ENCODE measurements at places on chromosomes 1 and 21.

GRCh38 chr1:168136709-168137514 lies at the start of gene GPR161:
Gene GPR161, minus strand, starts transcription at chr1:168136930. Its CDS starts 32,080 bp downstream, at chr1:168104850.
- DNase-seq: peak; percentile 35

DNA sequence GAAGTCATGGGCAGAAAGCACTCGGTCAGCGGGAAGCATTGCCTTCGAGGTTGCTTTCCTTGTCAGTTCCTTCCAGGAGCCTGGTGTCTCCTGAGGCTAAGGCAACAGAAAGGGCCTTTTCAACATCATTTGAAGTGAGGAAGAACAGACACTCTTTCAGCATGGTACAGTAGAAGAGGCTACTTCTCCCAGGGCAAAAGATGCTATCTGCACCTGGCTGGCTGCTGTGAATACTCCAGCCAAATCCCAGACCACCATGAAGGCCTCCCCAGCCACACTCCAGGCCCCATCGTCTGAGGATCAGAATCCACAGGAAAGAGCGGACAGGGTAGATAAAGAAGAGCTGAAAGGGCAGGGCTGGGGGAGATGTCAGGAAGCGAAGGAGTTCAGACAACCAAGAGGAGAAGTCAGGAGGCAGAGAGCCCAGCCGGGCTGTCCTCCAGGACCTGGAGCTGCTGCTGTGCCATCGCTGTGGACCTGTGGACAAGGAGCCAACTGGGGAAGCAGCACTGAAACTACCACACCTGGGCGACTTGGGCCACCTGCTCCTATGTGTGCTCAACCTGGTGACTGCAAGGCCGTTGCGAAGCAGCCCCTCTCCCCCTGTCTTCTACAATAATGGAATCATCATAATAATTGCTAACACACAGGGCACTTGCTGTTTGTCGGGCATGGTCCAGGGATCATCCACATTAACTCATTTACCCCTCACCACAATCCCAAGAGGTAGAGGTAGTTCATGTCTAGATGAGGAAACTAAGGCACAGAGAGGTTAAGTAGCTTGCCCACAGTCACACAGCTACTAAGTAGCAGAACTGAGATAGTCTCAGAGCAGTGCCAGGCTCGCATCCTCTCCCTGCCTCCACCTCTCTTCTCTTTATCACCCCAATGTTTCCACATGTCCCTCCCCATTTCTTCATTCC lies 88.0 kb upstream of the ZBTB40 start:
- no peak for DNase-seq

- no peak for DNase-seq
Measured at GRCh38 chr1:206495493-206496046, 11.8 kb upstream of the RASSF5 start.

DNA sequence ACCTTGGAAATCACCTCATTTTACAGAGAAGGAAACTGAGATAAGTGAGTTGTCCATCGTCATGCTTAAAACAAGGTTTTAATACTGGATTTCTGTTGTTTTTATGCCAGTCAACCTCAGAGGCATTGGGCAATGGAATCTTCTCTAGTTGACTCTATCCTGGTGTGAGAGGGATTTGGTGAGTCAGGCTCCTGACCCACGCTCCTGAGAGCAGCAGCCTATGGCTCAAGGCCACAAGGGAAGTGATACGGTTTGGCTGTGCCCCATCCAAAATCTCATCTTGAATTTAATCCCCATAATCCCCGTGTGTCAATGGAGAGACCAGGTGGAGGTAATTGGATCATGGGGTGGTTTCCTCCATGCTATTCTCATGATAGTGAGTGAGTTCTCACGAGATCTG lies 90.1 kb downstream of the TLR5 start:
- DNase-seq: no peak

GRCh38 chr1:20227704-20228103 lies 41.4 kb upstream of the PLA2G2C start:
- no peak for DNase-seq

DNA sequence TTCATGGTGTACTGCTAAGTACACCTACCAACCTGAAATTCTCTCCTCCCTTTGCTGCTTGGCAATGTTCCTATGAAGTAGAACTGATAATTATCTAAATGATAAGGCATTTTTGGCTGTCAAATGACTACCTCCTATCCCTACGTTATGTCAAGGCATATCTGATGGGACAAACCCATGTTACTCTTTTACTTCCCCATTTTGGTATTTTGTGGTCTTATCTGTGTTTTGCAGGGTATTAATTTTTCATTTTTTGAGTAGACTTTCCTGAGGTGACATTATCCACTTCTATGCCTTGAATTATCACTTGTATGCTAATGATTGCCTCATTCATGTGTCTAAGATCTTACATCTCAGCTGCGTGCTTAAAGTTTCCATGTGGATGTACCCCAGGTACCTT lies 499.6 kb upstream of the B3GALT2 start:
- DNase-seq: no peak

DNA sequence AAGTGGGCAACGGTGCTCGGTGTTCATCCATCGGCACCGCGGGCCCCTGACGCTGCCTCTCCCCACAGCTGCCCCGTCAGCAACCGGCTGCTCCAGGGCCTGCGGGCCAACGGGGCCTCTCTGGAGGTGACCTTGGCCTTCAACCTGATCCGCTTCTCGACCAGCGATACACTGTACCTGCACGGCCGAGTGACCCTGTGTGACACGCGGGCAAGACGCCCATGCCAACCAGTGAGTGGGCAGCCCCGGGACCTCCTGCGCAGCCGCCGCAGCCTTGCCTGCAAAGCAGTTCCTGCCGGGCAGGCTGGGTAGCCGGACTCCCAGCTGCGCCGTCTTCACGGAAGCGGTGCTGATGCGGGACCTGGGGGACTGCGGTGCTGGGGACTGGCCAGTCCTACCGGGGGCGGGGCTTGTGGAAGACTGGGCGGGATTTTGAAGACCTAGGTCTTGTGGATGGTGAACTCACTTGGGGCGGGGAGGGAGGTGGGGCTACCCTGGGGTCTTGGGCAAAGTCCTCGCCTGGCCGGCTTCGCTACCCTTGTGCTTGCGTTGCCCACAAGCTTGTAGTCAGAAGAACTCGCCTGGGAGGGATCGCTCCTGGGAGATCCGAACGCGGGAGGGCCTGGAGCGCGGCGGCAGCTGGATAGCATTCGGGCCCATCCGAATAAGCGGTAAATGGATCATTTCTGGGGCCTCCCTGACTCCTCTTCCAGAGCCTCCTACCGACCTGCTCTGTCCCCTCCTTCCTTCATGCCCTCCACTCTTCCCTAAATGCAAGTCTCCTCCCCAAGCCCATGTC lies 8.8 kb upstream of the CEP85 start:
- DNase-seq: peak; percentile 39

DNA sequence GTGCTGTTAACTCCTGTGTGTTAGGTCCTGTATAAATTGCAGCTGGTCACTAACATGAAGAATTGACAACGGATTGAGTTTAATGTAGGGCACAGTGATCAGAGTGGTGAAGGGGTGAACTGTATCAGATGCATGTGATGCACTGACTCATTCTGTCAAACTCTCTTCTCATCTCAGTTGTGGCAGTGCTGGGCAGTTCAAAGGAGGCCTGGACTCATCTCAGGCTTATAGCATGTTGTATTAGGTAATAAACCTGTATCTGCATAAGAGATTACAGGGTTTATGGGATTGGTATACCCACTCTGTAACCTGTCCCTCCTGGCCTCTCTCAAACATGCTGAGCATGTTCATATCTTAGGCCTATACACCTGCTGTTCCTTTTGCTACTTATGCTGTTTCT lies 12.4 kb upstream of the GBP3 start:
- DNase-seq: no peak

- DNase-seq: no peak
Measured at GRCh38 chr1:176938375-176938774, 226.1 kb downstream of the ASTN1 start.

GRCh38 chr1:43288058-43288784 lies 2.8 kb upstream of the C1orf210 start:
- no peak for DNase-seq

DNA sequence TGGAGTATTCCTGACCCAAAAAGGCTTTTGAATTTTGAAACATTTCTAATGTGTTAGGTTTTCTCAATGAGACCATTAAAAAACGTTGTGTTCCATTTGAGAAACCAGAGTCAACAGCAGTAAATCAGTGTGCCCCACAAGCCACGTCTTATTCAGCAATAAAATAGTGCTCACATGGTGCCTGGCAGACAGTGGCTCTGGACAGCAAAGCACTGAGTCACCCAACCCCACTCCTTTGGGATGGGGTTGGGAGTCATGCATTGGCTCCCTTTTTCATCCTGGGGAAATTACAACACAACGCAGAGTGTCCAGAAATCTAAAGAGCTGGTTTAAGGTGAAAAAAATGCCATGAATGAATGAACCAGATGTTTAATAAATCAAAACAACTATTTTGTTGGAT lies 46.5 kb downstream of the KCNJ15 start:
- DNase-seq: no peak

GRCh38 chr21:37219761-37220432 lies 47.2 kb downstream of the VPS26C start:
- DNase-seq: no peak

DNA sequence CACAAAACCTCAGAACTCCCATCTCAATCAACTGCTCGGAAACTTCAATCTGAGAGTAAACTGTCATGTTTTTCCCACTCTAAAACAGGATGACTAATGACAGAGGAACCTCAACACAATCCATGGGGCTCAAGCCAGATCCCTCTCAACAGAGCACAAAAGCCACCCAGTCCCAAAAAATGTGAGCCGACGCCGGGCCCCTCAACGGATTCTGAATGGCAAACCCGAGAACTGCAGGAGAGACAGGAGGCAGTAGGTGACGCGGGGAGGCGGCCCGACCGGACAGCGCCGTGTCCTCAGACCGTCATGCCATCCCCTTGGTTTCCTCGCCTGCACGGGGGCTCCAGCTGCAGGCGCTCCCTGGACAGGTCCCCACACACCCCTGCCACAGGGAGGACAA lies 53.4 kb downstream of the SSBP3 start:
- no peak for DNase-seq

DNA sequence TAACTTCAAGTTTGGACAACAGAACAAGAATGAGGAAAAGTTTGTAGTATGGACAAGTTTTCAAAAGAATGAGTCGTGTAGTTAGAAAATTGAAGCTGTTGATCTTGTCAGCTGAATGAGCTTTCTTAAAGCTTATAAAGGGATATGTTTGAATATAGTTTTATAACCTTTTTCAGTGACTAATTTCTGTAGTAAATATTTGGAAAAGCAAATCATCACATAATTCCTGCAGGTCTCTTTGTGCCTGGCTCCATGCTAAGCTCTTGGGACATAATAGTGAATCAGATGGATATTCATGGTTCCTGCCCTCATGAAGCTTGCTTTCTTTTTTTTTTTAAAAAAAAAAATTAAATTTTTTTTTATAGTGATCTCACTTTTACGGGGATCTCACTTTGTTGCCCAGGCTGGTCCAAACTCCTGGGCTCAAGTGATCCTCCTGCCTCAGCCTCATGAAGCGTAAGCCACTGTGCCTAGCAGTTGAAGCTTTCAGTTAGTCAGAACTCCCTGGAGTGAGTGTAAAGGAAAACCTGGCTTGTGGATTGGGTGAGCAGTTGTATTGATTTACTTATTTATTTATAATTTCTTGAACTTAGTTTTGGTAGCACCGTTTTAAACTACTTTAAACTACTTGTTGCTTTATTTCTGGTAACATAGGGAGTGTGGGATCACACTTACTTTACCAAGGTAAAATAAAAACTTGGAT lies 15.5 kb downstream of the DYRK1A start:
- DNase-seq: no peak

DNA sequence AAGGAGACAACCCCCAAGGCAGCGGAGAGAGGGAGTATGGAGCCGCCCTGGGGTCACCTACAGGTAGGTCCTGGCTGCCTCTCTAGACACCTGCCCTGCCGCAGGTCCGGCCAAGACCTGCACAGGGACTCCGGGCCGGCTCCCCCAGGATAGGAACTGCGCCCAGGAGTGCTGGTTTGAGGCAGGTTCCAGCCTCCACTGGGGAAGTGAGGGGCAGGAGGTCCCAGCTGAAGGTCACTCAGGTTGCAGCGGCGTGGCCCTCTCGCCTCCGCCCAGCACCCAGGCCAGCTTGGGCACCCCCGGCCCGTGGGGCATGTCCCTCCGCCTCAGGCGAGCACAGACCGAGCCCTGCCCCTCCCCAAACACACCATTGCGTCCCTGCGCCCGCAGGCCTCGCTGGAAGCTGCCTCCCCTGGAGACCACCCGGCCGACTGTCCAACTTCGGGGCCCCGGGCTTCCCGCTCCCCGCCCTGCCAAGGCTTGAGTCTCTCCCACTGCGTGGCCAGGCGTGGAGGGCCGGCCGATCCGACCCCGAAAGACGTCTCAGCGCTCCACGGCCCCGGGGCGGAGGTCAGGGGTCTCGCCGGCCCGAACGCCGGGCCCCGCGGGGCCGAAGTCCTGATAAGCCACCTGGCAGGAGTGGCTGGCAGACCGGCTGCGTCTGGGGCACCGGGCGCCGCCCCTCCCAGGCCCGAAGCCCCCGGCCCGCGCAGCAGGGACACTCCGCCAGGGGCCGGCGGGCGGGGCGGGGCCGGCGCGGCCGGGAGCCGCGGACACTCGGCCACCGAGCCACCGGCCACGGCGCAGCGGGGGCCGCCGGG lies 1.4 kb upstream of the SKI start:
- no peak for DNase-seq
